Hematopoietic multipotent progenitor cell treated with erythropoietin and hydrocortisone succinate and interleukin-3 and kit ligand, for 8 days (in vitro differentiated cells): ENCODE measurements at places on chromosomes 4 and X.
A peak's percentile ranks its signal among the peaks of the same experiment; 100 is the strongest.

GRCh38 chrX:102985192-102985591 is 48.1 kb downstream of the RAB40AL start:
- DNase-seq: peak; percentile 1

- no peak for DNase-seq
These were observed 645 bp downstream of the APLN start for GRCh38 chrX:129653971-129654651.

DNA sequence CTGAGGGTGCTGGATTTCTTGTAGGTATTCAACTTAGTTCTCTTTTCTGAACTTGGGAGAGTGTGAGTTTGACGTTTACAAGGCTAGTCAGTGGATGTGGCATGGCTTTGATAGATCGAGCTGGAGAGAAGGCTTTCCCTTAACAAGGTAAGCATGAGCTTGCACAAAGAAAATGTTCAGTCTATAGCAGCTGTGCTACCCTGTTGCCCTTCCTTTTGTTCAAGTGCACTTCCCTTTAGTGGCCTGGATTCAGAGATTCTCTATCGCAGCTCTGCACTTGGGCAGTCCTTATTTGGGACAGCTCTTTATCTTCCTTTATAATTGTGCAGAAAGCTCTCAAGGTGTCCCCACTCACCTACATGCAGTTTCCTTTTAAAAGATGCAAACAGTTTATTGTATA is 198.0 kb downstream of the ARHGAP24 start:
- no peak for DNase-seq

GRCh38 chr4:114921790-114922591 is 191.4 kb downstream of the NDST4 start:
- no peak for DNase-seq
